ENCODE measurements at places on chromosomes 7 and 10. TPM values are rescaled to one million over a fixed set of nuclear protein-coding genes. Genes with fewer than 3 reads are reported as not detected.
A peak's percentile ranks its signal among the peaks of the same experiment; 100 is the strongest.

PIP gene
- total RNA-seq: not detected

AKR1C4 gene
- total RNA-seq: 154 TPM

OPN1SW gene
- total RNA-seq: not detected

GRCh38 chr10:70954381-70955176, 66.2 kb upstream of the PCBD1 start:
- no peak for DNase-seq

- no peak for DNase-seq
Observed at GRCh38 chr10:22676435-22676834, 37.9 kb downstream of the PIP4K2A start.

GRCh38 chr10:35640951-35641675, 983 bp downstream of the FZD8 start:
- DNase-seq: peak; percentile 46

DNA sequence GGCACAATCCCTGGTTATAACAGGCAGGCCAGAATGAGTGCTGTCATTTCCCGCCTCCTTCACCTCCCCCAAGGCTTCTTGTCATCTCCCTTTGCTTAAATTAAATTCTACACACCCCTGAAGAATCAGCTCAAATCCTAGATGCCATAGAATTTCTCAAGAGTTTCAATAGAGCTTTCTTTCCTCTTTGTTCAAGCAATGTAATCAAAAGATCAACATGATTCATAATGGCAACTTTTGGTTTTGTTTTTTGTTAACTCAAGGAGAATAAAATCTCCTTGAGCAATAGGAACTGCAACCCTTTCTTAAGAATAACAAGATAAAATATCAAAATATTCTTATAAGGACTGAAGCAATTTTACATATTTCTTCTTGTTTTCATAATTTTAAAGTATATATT, 180.8 kb upstream of the CDK1 start:
- no peak for DNase-seq

DNA sequence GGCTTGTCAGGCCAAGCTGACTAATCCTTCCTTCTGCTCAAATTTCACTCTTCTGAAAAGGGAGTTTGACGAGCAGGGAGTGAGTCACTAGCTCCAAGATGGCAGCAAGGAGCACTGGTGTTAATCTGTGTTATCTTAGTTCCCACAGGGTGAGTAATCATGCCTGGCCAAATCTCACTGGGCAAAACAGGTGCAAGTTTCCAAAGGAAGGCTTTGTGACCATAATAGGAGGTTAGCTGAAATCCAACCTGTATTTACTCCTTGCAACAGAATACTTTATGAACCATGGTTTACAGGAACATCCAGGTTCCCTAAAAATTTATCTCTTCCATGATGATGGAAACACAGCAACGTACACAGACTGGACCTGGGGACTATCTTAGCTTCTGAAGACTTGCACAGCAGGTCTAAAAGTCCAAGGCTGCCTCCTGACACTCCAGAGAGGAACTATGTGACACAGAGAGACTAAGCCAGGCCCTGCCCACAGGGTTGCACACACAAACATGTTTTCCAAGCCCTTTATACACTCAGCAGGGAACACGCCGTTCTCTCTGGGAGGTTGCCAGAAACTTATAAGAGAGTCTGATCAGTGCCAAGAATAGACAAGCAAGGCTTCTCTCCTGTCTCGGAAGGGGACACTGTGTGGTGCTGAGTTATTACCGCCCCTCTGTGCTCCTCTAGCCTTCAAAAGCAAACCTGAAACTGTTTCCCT, 46.3 kb downstream of the PDK4 start:
- DNase-seq: no peak

DNA sequence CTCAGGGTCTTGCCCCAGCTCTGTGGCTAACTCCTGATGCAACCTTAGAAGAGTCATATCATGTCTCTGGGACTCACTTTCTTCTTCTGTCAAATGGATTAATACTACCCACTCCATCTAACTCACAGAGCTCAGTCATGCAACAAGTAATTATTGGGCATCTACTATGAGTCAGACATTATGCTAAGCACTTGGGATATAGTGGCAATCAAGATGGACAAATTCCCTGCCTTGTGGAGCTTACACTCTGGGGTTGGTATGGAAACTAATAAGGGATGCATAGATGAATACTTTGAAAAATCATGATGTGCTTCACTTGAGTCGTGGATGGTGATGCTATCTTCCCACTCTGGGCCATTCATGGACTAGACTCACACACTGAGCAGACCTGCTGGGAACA, 88.9 kb downstream of the KCNMA1 start:
- DNase-seq: no peak

DNA sequence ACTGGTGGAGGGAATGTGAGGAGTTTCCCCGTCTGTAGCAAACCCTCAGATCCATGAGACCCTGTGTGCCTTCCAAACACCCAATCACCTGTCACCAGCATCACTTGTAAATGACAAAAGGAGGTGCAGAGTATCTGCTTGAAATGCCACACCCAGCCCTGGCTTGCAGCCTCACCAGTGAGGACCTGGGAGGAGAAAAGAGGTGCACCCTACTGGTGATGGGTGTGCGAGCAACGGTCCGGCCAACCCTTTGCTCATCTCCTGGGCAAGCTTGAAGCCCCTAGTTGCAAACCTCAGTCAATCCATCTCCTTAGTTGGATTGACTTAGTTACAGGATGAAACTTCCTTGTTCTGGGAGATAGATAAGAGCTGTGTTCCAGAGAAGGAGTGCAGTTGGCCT, 62.4 kb upstream of the WAPL start:
- DNase-seq: no peak

PKD2L1 gene
- 0.08 TPM for total RNA-seq

GRCh38 chr7:2019711-2020511, 212.8 kb downstream of the MAD1L1 start:
- DNase-seq: no peak

ABCB4 gene
- 6.7 TPM for total RNA-seq

DNA sequence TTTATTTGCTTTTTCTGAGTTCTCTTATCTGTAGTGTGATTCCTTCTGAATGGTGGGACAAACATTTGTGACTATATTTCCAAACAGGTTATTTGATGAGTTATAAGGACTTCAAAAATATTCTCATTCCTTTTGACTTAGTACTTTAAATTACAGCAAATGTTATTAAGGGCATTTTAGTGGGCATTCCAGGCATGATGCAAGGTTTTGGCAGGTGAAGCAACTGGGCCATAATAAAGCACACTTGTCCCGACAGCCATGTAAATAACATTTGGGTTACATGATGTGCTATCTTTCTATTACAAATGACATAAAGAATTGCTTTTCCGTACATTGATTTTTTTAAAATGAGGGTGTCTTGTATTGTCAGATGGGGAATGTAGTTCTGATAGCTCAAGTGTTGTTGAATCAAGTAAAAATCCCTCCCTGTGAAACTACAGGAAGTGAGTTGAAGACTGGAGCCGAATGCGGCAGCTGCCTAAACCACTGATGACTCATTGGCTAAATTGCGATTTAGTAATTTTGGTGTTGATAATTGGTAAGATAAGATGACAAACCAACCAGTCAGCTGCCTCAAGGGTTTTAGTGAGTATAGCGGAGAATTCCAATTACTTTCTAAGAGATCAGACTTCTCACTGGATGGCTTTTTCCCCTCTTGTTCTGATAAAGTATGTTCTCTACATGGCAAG, 231.3 kb upstream of the NPY start:
- no peak for DNase-seq

Measured in liver (tissue), 10 donors.